ENCODE measurements at places on chromosomes 4 and X.
A peak's percentile ranks its signal among the peaks of the same experiment; 100 is the strongest.

- DNase-seq, result peak; percentile 19
Observed at GRCh38 chr4:48296365-48296764, 26.7 kb upstream of the TEC start.

DNA sequence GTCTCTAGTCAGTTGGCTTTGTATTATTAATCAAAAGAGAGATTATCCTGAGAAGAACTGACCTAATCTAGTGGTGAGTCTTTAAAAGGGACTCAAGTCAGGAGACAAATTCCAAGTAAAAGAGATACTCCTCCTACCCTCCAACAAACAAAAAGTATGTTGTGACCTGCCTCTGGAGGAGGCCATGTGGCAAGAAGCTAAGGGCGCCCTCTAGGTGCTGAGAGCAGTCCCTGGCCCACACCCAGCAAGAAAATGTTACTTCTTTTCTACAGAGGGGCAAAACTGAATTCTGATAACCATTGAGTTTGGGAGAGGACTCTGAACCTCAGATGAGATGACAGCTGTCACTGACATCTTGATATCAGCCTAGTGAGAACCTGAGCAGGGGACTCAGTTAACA, 953.6 kb upstream of the AGA start:
- DNase-seq, result no peak

- no peak for DNase-seq
Observed at GRCh38 chr4:106063009-106063408, 167.7 kb downstream of the NPNT start.

DNA sequence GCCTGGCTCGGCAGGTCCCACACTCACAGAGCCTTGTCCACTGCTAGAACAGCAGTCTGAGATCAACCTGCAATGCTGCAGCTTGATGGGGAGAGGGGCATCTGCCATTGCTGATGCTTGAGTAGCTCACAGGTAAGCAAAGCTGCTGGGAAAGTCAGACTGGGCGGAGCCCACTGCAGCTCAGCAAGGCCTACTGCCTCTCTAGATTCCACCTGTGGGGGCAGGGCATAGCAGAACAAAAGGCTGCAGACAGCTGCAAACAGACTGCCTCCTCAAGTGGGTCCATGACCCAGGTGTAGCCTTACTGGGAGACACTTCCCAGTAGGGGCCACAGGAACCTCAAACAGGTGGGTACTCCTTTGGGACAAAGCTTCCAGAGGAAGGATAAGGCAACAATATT, 110.6 kb upstream of the ADAMTS3 start:
- DNase-seq, result no peak

DNA sequence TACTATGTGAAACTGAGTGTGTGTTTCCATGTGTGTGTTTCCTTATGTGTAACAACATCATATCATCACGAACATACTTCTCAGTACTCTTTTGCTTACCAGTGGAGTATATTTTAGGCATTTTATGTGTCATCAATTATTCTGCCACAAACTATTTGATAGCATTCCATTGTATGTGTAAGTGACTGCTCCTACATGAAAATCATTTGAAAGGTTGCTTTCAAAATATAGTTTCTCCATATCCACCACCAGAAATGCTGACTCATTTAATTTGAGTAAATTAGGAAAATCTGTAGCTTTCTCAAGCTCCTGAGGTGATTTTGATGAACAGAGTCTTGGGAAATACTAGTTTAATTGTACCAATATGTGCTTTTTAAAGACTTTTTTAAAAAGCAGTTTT, 376.2 kb downstream of the PCDH18 start:
- no peak for DNase-seq

GRCh38 chr4:144579411-144580030, 66.4 kb upstream of the HHIP start:
- no peak for DNase-seq

- no peak for DNase-seq
Observed at GRCh38 chr4:132605551-132605950, 543.5 kb upstream of the PCDH10 start.

DNA sequence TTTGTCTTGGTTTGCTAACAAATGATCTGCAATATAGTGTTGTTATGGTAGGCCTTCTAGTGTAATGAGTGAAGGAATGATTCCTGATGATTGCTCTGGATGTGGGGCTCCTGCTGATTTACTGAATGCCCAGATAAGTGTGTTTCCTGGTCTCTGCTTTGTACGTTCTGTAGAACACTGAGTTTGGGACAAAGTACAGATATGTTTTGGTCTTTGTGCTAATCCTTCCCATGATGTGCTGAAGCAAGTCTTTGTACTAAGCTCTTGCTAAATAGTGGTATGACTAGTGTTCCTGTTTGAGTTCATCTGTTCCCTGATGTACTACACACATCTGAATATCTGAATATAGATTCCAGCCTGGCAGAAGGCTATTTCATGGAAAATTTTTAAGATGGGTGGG, 36.9 kb upstream of the XIAP start:
- no peak for DNase-seq

- DNase-seq, result no peak
Observed at GRCh38 chrX:22060415-22061280, 28.5 kb downstream of the PHEX start.

GRCh38 chr4:155415662-155416061, 38.9 kb upstream of the MAP9 start:
- no peak for DNase-seq
